CD4-positive, alpha-beta T cell treated with Interleukin-6 at 100 ng/mL for 8 hours (primary cell): ENCODE measurements at places on chromosomes 16 and 17.

DNA sequence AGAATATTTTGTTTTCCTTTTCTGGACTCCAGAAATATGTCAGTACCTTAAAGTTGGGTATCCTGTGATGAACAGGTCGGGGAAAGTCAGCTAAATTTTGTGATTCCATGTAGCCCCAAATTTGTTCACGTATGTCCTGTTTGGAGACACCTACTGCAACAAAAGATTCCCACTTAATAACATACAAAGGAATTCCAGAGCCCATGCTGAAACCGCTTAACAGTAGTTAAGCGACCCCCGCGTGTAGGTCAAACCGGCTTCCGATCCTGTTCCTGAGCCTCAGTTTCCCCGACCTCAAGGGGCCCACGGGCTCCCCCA is 477 bp downstream of the MTHFSD start:
- DNase-seq, result no peak

- DNase-seq, result no peak
Measured at GRCh38 chr16:86151239-86151851, 252.4 kb downstream of the IRF8 start.

DNA sequence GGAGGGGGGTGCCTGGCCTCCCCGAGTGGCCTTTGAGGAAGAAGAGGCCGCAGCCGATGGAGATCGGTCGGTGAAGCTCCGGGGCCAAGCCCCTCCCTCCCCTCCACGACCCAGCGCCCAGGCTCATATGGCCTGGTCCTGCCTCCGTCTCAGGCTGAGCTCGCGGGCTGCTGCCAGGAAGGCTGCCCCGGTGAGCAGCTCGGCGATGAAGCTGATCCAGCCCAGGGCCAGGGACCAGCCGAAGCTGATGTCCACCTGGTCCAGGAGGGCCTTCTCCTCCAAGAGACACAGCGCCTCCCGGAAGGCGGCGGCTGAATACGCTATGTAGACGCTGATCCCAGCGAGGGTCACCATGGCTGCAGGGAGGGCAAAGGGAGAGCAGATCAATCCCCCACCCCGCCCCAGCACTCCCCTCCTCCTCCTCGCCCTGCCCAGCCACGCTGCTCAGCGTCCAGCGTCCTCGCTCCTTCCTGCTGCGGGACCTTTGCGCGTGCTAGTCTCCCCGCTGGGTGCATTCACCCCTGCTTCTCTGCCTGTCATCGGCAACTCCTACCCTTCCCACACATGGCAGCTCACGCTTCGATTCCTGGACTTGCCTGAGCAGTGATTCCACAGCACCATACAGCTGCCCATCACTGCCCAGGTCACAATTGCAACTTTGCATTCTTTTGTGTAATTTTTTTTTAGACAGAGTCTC is 20.5 kb downstream of the TMEM114 start:
- no peak for DNase-seq

DNA sequence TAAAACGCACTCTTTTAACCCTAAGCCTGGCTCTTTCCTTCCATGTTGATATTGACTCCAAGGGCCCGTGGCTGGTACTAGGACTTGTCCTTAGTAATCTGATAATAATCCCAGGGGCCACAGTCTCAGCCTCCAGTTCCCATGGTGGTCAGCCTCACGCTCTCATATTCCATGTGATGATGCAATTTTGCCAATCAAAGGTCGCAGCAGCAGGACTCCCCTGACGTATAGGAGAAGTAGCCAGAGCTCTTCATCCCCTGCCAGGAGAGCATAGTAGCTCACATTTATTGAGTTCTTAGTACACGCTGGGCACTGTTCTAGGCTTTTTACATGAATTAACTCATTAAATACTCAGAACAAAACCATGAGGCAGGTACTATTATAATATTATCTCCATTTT is 42.4 kb downstream of the CD300LF start:
- DNase-seq, result no peak

GRCh38 chr16:11401161-11402050 is 56.1 kb downstream of the RMI2 start:
- DNase-seq, result no peak

DNA sequence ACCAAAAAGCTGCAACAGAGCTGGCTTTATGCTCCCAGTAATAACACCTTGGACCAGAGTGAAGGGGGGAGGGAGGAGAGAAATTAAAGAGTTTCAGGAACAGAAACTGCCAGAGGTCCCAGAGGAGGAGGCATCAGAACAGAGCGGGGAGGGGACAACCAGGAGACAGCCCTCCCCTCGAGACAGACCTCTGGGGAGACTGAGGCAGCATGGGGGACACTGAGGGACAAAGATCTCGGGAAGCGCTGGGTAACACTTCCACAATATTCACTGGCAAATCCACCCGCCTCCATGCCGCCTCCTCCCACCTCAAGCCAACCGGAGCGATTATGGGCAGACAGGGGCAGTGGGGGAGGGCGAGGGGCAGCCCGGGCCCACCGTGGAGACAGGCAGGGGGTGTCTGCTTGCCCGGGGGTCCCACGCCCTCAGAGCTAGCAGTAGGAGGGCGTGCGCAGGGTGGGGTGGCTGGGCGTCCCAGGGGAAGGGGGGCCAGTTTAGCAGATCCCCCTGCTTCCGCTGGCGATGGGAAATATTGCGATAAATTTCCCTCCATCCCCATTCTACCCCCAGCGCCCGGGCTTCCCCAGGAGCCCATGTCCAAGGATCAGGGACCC is 1.2 kb downstream of the PCGF2 start:
- no peak for DNase-seq

- DNase-seq, result no peak
Measured at GRCh38 chr16:19888834-19889233, 4.2 kb upstream of the GPRC5B start.

GRCh38 chr17:47287068-47287467 is 33.4 kb downstream of the ITGB3 start:
- DNase-seq, result no peak

DNA sequence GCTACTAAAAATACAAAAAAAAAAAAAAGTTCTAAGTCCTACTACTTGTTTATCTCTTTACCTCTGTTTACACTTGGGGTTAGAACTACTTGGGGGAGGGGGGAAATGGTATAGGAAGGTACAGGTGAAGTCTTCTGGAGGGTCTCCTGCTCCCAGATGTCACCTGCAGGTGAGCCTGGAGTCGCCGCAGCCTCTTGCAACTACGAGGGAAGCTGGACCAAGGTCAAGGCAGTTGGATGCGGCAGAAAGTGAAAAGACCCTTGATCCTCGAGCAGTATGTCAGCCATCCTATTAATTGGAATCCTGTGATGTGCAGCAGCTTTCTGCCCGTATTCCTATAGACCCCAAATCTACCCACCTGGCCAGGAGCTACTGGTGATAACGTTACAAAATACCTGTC is 33.0 kb downstream of the HAPSTR1 start:
- no peak for DNase-seq

- no peak for DNase-seq
Measured at GRCh38 chr16:24838554-24839266, 7.1 kb upstream of the SLC5A11 start.

DNA sequence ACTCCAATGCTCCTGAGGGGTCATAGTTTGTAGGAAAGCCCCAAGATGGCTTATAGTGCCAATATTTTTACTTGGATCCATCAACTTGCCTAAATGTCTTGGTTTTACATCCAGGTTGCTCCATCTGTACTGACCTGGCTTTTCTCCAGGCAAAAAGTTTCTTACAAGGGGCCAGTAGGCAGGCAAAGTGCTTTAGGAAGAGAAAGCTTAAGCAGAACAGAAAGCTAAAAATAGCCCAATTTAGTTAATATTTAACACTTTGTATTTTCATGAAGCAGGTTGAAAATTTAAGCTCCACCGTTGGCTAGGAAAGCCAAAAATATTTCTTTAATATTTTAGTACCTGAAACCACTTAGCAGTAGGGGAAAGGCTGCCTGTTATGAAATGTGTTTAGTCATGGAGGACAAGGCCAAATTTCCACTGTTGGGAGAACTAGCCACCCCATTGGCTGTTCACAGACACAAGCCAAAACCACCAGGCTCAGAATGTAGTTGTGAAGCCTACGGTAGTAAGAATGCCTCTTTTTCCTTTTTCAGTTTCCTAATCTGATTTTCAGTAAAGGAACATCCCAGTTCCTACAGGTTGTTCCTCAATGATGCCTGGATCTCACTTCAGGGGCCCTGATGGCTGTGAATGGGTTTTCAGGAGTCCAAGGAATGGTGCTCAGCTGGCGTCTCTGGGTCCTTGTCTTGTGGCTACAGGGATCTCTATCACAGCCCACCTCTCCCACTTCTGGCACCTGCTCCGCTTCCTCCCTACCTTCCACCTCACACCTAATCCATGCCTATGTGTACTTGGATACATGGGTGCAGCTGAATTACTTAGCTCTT is 324.8 kb downstream of the PMP22 start:
- DNase-seq, result no peak

- DNase-seq, result no peak
Measured at GRCh38 chr17:62630365-62631085, 3.1 kb downstream of the MRC2 start.

DNA sequence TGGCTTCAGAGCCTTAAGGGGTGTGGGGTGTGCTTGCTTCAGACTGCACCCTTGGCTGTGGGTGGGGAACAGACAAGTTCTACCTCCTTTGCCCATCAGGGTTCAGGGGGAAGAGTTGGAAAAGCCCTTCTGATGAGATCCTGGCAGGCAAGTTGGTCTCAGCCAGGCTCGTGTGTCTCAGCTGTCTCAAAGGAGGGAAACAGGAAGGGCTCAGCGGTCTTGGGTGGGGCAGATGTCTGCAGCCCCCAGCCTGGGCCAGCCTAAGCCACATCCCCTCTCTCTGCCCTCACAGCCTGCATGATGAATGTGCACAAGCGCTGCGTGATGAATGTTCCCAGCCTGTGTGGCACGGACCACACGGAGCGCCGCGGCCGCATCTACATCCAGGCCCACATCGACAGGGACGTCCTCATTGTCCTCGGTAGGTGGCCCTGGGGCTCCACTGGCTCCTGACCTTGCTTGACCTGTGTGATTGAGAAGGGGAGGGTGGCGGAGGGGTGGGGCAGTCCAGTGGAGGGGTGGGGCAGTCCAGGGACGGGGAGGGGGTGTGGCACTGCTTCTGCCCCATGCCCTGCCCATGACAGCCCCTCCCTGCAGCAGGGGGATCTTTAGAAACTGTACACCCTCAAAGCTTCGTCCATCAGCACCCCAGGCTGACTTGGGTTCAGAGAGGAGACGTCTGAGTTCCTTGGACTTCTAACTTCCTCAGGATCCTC is 199.5 kb downstream of the PRKCB start:
- DNase-seq, result peak; percentile 29

DNA sequence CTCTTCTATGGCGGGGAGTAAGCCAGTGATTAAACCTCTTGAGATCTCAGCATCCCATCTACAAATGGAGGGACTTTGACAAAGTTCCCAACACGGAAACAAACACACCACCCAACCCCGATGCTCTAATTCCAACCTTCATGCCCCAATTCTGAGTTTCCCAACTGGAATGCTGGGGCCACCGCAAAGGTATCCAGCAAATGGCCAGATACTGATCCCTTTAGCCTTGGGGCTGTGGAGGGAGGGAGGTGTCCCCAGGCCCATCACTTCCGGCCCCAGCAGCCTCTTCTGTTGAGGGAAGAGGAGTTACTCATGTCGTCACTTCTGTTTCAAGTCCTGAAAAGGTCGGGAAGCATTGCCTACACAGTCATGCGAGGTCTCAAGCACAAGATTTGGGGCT is 154.8 kb upstream of the RPH3AL start:
- no peak for DNase-seq

GRCh38 chr17:16492613-16493530 is 879 bp upstream of the LRRC75A start:
- DNase-seq, result no peak

DNA sequence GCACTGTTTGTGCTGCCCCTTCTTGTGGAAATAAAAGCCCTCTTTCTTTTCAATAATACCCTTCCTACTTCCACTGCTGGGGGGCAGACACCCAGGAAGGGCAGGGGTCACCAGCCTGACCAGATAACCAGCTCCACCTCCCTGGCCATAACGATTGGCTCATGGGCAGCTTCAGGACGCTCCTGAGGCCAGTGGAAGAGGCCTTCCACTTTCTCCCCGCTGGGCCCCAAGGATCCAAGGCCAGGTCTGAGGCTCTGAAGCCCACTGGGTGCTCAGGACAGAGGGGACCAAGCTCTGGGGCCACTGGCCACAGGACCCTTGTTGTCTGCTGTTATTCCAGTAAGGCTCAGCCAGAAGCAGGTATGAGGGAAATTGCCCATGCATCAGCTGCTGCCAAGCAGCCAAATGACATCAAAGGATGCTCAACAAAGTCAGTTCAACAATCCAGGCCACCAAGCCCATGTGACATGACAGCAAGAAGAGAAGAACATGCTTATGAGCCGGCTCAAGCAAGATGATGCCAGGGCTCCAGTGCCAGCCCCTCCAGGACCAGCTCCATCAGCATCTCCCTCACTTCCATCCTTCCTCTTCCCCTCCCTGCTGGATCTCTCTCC is 238.8 kb downstream of the ZNF423 start:
- no peak for DNase-seq

- no peak for DNase-seq
Measured at GRCh38 chr17:7411427-7411750, 3.7 kb downstream of the NLGN2 start.

- no peak for DNase-seq
Measured at GRCh38 chr16:12271006-12271405, 294.5 kb downstream of the SNX29 start.

DNA sequence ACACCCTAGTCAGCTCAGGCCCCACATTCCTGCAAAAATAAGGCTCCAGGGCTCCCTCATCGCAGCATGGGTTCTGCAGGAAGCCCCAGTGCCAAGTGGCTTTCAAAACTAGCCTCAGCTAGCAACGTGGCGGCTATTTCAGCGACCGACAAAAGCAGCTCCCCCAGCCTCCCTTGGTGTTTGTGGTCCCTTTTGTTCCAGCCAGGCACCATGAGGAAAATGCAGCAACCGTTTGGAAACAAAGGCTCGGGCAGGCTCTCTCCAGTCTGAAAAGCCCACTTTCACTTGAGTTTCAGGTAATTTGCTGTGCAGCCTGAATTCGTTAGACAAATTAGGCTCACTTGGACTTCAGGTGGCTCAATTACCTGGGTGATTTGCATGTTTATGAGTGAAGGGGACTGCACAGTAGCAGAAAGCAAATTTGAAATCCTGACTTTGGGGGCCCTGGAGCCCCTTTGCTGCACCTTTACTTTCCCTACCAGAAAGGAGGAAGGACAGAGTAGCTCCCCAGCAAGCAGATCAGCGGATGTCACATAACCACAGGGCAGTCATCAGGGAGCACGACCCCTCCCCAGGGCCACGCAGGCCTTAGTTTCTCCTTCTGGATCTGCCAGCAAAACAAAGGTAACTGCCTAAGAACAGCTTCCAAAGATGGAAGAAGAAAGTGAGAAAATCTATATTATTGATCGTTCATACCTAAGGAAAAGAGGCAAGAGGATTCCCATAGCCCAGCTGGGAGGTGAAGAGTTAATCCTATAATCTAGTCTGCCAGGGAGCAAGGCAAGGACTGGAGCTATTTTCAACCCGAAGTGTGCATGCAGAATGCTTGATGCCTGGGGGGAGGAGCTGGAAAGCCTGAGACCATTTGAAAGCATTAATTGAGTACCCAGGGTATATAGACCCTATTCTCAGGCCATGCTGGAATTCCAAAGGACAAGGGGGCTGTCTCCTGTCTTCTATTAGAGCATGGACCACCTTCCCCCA is 143.1 kb upstream of the SDK2 start:
- no peak for DNase-seq
